ENCODE measurements at places on chromosomes 12 and 14.
A peak's percentile ranks its signal among the peaks of the same experiment; 100 is the strongest.

DNA sequence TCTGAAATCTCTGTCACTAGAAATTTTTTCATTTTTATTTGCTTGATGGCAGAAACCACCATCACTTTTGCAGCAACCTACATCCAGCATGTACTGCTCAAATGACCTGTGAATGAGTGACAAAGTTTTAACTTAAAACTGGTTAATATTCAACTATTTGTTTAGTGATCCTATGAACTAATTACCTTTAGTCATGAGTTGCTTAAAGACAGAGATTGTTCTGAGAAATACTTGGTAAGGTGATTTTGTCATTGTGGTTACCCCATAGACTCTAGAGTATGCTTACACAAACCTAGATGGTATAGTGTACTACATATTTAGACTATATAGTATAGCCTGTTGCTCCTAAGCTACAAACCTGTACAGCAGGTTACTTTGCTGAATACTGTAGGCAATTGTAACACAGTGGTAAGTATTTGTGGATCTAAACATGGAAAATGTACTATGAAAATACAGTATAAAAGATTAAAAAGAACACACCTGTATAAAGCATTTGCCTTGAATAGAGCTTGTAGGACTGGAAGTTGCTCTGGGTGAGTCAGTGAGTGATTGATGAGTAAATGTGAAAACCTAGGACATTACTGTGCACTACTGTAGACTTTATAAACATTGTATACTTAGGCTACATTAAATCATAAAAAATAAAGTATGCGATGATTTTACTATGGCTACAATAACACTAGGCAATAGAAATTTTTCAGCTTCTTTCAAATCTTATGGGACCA is 256.6 kb upstream of the PPFIA2 start:
- no peak for DNase-seq

DNA sequence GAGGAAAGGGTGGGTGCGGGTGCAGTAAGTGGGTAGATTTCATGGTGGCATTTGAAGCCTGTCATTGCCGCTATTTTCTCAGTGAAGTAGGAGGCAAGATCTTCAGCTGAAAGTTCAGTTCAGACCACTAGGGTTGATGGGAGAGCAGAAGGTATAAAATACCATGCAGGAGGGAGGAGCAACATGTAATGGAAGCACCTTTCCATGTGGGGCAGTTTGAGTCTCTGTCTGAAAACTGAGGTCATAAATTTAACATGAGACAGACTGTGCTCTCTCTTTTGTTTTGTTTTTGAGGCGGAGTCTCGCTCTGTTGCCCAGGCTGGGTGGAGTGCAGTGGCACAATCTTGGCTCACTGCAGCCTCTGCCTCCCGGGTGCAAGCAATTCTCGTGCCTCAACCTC is 22.7 kb downstream of the LRRC74A start:
- DNase-seq = no peak

DNA sequence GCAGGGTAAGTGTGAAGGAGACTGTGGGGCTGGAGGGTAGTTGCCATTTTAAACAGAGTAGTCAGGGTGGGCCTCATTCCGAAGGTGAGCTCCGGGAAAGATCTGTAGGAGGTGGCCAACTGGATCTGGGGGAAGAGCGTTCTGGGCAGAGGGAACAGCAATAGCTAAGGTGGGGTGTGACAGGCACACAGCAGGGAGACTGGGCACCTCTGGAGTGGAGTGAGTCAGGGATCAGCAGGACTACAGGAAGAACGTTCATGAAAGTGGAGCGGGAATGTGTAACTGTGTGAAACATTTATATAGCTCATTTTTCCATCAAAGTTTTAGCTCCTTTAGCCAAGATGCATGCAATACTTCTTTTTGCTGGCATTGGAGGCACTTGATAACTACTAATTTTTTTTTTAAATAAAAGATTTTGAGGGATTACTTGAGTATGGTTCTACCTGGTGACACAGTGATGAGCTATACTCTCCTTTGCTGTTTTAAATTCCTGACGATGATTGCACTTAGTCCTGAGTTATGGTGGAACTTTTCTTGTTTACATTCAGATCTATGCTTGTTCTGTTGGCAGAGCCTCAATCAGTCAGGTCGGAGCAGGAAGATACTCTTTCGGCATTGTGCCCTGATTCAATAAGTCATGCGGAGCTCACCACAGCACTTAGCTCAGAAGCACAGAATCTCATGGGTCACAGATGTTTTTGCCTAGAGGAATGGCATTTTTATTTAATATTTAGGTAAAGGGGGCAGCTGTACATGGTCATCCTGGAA is 106.4 kb downstream of the WIF1 start:
- DNase-seq = no peak

- DNase-seq = no peak
Observed at GRCh38 chr12:58920961-58921861, 907 bp upstream of the LRIG3 start.

DNA sequence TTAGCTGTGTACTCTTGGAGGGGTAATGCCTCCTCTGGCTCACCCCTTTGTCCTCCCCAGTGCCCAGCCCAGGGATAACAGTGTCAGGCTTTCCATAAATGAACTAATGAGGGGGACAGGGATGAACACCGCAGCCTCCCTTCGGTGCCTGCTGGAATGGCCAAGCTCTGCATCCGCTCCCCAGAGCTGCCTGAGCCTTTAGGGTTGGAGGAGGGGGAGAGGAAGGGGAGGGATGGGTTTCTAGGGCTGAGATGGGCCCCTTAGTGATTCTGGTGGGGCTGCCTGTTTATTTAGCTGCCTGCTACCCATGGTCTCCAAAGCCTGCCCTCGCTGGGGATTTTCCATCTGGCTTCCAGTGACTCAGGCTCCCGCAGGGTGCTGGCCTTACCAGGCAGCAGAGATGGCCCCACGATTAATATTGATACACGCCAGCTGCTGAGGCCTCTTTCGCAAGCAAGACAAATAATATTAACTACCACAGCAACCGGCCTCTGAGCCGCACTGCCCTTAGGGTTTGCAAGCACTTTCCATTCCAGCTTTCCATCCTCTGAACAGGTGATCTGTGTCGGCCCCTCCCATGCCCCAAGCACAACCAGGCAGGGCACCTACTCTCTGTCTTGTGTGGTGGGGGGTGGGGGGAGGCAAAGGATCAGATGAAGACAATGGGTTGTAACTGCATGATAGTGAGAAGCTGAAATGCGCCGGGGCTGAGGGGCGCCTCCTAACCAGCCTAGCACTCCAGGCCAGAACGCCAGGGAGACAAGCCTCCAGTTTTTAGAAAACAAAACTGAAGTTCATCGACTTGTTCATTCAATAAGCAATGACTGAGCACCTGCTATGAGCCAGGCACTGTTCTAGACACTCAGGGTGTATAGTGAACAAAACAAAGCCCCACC is 56.7 kb downstream of the C14orf132 start:
- no peak for DNase-seq

GRCh38 chr14:100609331-100609870 is 22.2 kb upstream of the BEGAIN start:
- no peak for DNase-seq

DNA sequence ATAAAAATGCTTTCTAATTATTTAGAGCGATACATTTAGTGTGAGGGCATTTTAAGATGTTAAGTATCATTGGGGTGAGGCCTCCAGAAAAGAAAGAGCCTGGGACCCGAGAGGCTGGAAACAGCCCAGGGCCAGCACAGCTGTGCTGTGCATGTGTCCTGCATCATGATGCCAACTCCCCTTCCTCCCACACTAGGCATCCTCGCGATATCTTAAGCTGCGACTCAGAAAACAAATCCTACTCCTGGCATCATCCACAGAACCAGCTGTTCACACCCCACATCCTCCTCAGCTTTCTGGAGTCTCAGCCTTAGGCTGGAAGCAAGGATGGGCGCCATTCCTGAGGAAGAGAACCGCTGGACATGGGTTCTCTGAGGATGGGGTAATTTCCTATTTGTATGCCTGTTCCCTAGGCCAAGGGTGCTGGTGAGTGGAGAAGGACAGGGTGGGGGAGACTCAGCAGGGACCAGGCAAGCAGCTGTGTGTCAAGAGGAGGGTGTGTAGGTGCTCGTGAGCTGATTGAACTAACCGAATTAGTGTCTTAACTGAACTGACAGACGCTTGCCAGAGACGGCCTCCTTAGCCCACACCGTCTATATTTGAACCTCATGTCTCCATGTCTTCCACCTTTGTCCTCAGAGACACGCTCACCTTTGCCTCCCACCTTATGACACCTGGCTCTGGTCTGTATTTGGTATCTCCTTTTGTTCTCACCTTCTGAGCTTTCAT is 15.6 kb upstream of the MCRS1 start:
- DNase-seq = peak; percentile 19

DNA sequence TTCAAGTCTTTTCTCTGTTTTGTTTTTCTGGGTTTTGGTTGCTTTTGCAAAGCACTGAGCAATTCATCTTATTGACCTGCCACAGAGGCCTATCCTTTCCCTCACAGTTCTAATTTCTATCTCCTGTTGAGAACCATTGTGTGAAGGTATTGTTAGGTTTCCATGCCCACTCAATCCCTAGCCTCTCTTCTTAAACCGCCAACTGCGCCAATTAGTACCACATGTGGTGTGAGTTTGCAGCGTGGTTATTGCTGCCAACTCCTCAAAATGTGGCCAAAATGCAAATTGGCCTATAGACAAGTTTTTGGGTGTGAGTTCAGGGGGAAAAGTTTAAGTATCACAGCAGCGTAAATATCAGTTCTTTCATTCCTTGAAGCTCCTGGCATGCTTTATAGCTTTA is 232.6 kb downstream of the FLRT2 start:
- no peak for DNase-seq

GRCh38 chr12:9404469-9405260 is 196.5 kb upstream of the PZP start:
- no peak for DNase-seq

DNA sequence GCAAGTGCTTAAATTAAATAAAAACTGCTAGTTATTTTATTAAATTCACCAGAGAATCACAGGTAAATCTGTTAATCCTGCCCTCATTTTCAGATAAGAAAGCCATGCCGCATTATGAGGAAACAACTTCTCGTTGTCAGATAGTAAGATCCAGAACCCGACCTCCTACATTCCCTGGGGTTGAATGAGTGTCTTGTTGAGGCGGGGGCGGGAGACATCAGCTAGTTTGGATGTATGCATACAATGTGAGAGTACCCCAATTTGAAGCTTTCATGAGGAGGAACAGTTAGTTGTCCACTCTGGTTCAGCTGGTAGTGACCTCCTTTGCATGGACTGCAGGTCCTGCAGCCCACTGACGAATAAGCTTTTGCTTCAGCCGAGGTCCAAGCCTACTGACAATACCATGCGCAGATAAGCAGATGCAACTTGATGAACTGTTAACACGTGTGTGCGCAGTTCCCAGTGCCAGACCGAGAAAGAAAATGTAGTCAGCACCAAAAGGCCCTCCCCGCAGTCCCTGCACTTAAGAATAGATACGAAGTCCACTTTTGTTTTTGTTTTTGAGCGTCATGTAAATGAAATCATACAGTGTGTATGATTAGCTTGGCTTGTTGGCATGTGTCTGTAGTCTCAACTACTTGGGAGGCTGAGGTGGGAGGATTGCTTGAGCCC is 34.9 kb downstream of the EVL start:
- DNase-seq = no peak

- no peak for DNase-seq
Observed at GRCh38 chr12:105590571-105590970, 260.1 kb downstream of the C12orf75 start.

DNA sequence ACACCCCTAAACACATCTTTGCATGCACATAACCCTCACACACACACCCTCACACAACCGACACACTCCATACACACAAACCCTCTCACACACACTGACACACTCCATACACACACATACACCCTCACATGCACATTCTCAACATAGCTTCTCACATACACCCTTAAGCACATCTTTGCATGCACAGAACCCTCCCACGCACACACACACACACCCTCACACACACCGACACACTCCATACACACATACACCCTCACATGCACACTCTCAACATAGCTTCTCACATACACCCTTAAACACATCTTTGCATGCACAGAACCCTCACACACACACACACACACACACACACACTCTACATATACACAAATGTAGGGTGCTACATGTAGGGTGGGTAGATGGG is 72.5 kb upstream of the NOS1 start:
- no peak for DNase-seq

- DNase-seq = no peak
Observed at GRCh38 chr14:44396226-44396625, 110.9 kb downstream of the FSCB start.

GRCh38 chr12:104571328-104571727 is 114.6 kb downstream of the CHST11 start:
- DNase-seq = no peak

- DNase-seq = no peak
Observed at GRCh38 chr14:102966681-102967505, 44.4 kb downstream of the AMN start.

- no peak for DNase-seq
Observed at GRCh38 chr14:90140956-90141316, 79.1 kb downstream of the KCNK13 start.

- no peak for DNase-seq
Observed at GRCh38 chr14:100305324-100306100, 732 bp downstream of the SLC25A29 start.

DNA sequence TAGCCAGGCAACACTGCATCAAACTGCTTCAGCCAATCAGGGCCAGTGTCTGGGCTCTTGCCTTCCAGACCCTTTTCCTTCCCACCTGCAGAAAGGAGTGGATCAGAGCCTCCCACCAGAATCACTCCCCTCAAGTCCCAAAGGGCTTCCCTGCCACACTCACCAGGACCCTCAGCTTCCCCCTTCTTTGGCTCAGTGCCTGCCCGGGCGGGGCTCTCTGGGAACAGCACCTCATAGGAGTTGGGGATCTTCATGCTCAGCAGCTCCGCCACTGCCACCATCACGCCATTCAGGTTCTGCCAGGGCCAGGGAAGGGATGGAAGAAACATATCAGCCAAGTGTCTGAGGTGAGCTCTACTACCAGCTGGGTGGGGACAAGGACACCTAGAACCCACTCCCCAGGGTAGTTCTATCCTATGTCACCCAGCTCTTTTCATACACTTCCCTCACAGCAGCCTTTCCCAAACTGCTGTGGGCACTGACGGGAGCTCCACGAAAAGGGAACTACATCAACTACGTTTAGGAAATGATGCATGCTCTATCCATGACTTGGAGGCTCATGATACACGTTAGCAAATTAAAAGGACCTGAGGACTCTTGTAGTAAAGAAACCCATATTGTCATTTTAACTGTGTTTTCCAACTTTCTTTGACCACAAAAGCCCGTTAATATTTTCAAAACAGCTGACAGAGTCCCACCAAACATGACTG is 9.4 kb upstream of the PRKAG1 start:
- DNase-seq = no peak

GRCh38 chr14:89422181-89422951 is 5.3 kb upstream of the FOXN3 start:
- DNase-seq = no peak

GRCh38 chr14:52563120-52563519 is 10.5 kb downstream of the GPR137C start:
- no peak for DNase-seq

GRCh38 chr14:77043177-77043983 is 14.9 kb upstream of the IRF2BPL start:
- peak; percentile 28 for DNase-seq

- no peak for DNase-seq
Observed at GRCh38 chr12:70638639-70639360, 1.6 kb upstream of the PTPRB start.
